ENCODE measurements at places on chromosomes 4 and X.

DNA sequence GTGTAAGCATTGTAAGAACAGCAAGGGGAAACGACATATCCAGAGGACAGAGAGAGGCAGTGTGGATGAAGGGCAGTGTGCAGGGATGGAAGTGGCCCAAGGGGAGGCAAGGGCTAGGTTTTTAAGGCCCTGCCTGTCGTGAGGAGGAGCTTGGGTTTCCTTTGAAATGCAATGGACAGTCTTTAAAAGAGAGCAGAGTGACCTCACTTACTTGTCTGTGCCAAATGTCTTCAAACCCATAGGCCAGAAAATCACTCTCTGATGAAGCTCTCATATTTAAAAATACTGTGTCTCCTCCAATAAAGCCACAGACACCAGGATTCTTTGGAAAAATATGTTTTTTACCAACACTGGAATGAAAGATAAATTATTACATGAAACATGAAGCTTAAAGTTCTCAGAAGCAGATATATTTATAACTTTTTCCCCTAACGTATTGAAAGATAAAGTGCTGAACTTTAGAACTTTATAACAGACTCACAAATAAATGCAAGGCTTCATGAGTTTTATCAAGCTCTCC, 19.2 kb upstream of the ATXN3L start:
- DNase-seq, result no peak

DNA sequence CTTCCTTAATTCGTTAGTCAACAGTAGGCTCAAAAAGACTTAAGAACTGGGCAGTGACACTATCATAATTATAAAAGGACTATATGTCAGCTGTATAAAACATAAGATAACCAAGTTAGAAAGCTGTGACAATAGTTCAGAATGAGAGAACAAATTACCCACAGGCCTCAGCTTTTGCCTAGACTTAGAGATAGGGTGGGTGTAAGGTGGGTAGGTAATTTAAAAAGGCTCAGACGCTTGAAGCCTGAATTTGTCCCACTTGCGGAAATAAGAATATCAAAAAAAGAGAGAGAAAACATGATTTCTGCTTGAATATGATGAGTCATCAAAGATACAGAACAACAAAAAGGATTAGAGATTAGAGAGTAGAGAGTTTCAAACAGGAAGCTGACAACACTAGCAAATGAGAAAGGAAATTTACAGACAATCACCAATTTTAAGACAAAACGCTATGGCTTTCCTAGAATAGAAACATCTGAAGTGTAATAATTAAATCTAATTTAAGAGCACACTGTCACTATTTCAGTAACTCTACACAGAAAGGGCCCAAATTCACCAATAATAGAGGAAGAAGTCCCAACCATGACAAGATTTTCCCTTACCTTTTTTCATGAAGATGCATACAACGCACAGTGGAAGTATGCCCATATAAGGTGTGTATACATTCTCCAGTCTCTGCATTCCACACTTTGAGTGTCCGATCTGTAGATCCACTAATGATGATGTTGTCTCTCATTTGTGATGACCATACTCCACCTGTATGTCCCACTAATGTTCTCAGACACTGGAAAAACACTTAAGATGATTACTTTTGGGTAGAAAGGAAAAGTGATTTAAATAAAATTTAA, 208.1 kb downstream of the FBXW7 start:
- DNase-seq, result no peak

- no peak for DNase-seq
Measured at GRCh38 chr4:122476126-122476525, 19.6 kb upstream of the IL2 start.

- DNase-seq, result no peak
Measured at GRCh38 chr4:94334476-94334875, 8.2 kb downstream of the HPGDS start.

DNA sequence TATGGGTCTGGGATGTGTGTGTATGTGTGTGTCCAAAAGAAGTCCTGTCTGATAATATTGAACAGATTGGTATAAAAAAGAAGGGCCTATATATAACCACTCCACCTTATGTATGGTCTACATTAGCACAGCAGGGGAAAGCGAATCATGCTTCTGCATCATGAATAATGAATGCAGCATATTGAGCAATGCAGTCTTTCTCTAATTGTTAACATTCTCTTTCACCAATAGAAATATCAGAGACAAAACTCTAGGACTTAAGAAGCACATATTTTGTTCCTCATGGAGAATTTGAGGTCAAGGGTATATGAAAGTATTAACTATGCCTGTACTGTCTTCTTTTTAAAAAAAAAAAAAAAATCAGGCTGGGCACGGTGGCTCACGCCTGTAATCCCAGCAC, 264.3 kb upstream of the NOCT start:
- DNase-seq, result no peak

DNA sequence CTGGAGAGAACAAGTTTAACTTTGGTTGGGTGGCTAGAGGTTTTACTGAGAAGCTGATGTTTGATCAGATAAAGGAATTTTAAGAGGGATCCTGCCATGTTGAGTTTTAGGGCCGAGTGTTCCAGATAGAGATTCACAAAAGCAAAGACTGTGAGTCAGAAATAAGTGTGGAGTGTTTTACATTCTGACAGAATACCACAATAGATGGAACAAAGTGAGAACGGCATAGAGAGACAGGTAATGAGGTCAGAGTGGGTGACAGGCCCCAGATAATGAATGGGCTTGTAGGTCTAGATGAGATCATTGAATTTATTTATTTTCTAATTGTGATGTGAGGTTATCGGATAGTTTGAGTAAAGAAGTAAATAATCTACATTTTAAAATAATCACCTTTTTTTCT, 502.6 kb downstream of the EPHA5 start:
- DNase-seq, result no peak

- no peak for DNase-seq
Measured at GRCh38 chr4:128686032-128686465, 123.5 kb upstream of the JADE1 start.

DNA sequence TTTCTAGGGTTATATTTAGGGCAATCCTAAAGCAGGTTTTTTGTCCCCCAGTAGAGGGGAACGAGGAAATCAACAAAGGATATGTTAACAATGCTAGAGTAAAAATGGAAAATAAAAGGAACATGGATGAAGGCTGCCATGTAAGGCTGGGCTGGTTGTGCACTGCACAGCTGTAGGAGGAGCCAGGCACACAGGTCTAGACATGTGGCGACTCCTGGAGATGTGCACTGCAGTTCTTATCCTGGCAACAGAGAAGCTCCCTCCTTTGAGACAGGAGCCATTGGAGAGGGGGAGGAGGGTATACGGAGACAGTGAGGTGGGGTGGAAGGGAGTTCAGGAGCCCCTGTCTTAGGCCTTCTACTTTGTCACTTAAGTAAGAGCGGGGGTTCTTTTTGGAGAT, 65.9 kb downstream of the NAT8L start:
- DNase-seq, result no peak

DNA sequence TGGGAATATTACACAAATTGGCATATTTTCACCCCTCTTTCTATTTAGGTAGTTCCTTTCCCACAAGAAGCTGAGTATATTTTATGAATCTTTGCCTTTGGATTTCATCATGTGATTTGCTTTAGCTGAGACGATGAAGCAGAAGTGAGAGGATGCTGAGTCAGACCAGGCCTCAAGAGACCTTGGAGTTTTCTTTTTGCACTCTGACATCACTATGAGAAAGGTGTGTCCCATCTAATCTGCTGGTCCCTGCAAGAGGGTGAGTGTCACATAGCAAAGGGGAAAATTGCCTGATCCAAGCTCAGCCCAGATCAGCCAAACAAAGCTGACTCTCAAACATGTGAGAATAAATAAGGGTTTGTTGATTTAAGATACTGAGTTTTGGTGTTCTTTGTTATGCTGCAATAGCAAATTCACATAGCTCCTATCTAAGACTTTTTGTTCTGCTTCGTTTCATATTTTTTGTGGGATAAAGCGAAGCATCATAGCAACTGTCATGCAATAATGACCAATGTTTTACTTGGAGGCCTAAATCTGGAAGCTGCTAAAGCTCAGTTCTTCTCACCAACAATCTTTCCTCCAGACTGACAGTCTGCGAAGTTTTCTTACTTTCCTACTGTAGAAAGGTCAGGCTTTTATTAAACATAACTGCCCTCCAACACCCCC, 176.9 kb downstream of the PDHA2 start:
- DNase-seq, result no peak

GRCh38 chrX:15167826-15168225, 102.1 kb downstream of the ASB9 start:
- no peak for DNase-seq

- no peak for DNase-seq
Measured at GRCh38 chr4:65954416-65954815, 284.1 kb upstream of the EPHA5 start.

- DNase-seq, result no peak
Measured at GRCh38 chr4:1383728-1384591, 22.3 kb downstream of the NKX1-1 start.

DNA sequence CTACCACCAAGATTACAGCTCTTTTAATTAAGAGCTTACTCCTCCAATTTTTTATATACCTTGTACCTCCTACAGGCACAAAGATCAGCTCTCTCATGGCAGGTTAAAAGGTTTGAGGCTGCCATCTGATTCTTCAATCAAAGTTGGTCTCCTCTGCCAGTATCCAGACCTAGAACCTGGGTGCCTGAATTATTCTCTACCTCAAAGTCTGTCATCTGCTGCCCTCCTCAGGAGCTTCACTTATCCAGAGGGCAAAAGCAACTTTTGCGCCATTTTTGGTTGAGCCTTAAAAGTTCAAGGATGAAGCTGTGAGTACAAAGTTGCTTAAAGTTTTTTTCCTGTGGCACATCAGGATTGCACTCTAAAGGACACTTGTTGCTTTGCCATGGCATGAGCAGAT, 343.7 kb upstream of the PPP1R2C start:
- DNase-seq, result no peak

All from hippocampal formation (tissue), 2 donors.